ENCODE measurements at places on chromosomes 3 and 15. TPM values are rescaled to one million over a fixed set of nuclear protein-coding genes. Genes with fewer than 3 reads are reported as not detected.

DNA sequence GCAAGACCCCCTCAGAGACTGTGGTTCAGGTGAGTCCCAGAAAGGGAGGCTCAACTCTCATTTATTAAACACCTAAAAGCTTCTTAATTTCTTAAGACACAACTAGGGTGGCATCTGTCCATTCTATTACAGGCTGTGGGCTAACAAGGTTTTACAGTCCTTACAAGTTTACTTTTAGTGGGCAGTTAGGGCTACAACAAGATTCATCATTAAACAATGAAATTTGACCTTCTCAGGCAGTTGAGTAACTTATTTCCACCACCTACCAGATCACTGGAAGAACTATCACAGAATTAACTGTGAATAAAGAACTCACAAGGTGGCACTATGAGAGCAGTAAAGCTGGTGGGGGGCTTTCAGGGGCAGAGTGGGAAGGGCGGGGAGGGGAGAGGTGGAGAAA is 132.6 kb downstream of the PLD1 start:
- no peak for DNase-seq

DNA sequence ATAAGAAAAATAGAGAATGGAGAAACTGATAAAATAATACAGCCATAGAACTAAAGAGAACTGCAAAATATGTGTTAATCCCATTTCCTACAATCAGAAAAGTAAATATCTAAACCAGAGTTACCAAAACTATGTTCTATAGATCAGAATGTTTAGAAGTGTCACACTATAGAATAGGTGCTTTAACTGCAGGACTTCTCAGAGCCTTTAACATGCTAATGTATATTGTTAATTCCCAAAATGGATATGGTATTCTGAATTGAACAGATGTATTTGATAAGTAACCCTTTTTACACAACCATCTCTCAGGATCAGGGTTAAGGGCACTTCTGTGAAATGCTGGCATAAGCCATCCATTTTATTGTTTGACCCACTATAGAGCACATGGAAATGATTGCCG is 200.3 kb downstream of the SHOX2 start:
- no peak for DNase-seq

Gene ERC2
- total RNA-seq, result 0.09 TPM

Gene TMIE
- total RNA-seq, result not detected
